ENCODE measurements at places on chromosomes 7 and 10. TPM values are rescaled to one million over a fixed set of nuclear protein-coding genes. Genes with fewer than 3 reads are reported as not detected.

TET1 gene
- total RNA-seq = 1.2 TPM

MYO1G gene
- 0.27 TPM for total RNA-seq

IQUB gene
- total RNA-seq = 0.21 TPM

GRCh38 chr7:114345494-114345893, 69.1 kb upstream of the FOXP2 start:
- DNase-seq = no peak

- no peak for DNase-seq
Observed at GRCh38 chr10:124210263-124210662, 116.9 kb upstream of the CHST15 start.

- DNase-seq = no peak
Observed at GRCh38 chr7:6422926-6423632, 24.7 kb downstream of the DAGLB start.

DNA sequence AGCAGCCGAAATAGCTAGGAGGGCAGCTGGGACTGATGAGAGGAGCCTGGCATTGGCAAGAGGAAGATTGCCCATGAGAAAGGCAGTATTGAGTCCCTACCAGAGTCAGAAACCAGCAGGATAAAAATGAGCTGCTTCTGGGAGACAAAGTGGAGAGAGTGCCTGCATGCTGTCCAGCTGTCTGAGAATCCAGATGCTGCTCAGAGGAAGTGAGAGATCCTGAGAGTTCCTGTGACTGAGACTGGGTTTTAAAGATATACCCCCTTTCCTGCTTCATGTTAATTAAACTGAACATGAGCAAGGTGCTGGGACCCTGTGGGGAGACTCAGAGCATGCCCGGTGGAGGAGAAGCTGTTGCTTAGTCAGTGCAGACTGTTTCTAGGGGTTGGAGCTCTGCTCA, 107.5 kb downstream of the KIF20B start:
- no peak for DNase-seq

GRCh38 chr7:36080843-36081242, 72.2 kb upstream of the EEPD1 start:
- no peak for DNase-seq

- DNase-seq = no peak
Observed at GRCh38 chr10:131027256-131027655, 284.3 kb downstream of the TCERG1L start.

DNA sequence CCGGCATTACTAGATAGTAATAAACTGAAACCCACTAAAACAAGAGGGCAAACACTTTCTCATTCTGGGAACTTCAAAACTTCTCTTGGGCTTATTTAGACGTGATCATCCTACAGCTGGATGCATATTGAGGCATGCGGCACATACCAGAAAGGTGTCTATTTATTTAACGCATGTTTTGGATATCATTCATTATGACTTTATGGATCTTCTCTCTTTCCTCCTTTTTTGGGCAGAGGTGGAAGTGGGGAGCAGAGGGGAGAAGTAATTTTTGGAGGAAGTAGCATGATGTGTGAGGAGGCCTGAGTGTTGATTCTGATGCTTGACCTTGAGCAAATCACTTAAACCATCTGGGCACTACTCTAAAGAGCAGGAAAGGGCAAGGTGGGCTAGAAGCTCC, 270.6 kb downstream of the TRIL start:
- no peak for DNase-seq
